ENCODE measurements at places on chromosomes 5 and 9.

GRCh38 chr5:156835905-156836304 lies 14.2 kb upstream of the PPP1R2B start:
- DNase-seq, result no peak

- no peak for DNase-seq
Measured at GRCh38 chr9:89738137-89738932, 133.5 kb downstream of the GADD45G start.

DNA sequence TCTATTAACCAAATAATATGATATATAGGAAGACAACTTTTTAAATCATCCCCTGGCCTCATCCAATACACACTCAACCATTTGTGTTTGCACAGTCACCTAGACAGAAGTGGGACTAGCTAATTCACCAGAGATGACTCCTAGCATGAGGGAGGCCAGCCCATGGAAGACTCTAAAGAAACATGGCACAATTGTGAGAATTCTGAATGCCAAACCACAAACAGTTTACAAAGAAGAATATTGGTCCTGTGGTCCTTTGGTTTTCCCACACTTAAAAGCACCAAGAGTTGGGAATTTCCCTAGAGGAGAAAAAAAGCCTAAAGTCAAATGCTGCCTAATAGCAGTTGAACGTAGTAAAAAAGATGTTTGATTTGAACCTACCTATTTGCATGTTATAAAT lies 609.9 kb downstream of the ACTL7B start:
- no peak for DNase-seq

- DNase-seq, result peak; percentile 64
Measured at GRCh38 chr5:157748760-157749461, 5.4 kb downstream of the LSM11 start.

GRCh38 chr5:143660625-143661024 lies 151.3 kb upstream of the HMHB1 start:
- no peak for DNase-seq

DNA sequence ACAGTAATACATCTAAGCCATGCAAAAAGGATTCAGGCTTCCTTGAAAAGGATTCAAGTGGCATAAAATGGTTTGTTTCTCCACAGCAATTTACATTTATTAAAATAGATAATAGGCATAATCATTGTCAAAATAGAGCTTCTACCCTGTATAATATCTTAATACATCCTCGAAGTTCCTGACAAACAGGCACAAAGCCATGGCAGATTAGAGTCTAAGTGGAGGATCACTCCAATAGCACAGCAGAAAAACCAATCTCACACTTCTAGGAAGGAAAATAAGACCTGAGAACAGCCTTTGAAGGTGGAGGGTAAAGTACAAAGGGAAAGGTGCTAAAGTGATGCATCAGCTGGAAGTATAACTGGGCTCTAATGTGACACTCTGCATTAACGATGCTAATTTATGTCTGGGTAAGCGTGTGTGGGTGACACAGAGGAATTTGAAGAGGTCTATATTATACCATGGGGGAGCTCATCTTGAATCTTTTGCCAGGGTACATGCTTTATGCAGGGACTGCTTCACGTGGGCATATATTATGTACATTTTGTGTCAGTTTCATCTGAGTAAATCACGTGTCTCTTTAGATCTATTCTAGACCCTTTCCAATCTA lies 28.8 kb downstream of the PPP2R2B start:
- no peak for DNase-seq

- DNase-seq, result no peak
Measured at GRCh38 chr9:134682026-134682425, 40.4 kb downstream of the COL5A1 start.

GRCh38 chr5:164392531-164392930 lies 887.1 kb downstream of the MAT2B start:
- no peak for DNase-seq

GRCh38 chr9:89502038-89502601 lies 4.2 kb upstream of the SEMA4D start:
- no peak for DNase-seq

DNA sequence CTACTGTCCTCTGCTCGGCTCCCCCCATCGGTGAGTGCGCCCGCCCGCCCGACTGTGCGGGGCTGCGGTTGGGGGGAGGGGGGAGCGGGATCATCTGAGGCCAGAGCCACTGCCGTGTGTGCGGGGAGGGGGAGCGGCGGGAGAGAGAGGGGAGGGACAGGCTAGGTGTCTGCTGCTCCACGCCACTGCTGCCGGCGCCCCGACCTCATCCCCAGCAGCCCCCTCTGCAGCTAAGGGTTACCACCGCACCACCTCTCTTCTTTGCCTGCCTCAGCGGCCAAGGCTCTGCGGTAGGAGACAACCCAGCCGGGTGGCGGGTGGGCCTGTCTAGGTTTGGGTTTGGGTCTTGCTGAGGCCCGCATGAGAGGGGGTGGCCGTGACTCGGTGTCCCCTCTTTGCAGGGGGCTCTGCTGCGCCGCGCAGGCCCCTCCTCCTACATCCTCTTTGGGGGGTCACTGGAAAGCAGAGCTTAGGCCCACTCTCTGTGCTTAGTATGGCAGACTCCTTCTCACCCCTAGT lies 670 bp upstream of the PURA start:
- DNase-seq, result no peak

DNA sequence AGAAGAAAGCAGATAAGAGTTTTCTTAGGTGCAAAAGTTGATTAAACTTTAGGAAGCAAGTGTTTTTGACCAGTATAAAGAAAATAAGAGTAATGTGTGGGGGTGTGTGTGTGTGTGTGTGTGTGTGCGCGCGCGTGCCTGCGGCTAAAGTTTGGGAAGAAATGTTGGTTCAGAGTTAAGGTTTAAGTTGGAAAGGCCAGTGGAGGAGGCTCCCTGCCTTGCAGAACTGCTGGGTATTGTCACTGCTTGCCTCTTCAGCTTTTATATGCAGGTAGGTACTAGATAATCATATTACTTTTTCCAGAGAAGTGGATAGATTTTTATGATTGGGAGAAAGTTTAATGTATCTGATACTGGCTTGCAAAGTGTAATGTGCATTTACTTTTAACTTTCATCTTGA lies 2.0 kb downstream of the PIK3R1 start:
- DNase-seq, result peak; percentile 46

DNA sequence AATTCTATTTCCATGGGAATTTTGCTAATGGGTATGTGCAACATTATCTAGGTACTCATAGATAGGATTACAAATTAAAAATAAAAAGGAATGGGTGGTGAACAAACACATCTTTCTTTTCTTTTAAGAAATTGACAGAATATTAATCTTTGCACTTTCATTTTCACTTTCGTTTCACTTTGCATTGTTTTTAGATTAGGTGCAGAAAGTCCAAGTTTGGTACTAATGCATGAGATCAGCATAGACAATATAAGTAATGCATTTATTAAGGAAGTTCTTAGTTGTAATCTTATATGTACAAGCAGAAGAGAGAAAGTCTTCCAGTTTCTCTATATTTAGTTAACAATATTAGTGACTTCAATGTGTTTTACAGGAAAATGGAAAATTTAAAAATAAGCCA lies 196.5 kb downstream of the COMMD10 start:
- no peak for DNase-seq
